Stomach (tissue), 19 donors: ENCODE measurements at places on chromosomes 16 and 17. TPM values are rescaled to one million over a fixed set of nuclear protein-coding genes. Genes with fewer than 3 reads are reported as not detected.
A peak's percentile ranks its signal among the peaks of the same experiment; 100 is the strongest.

DNA sequence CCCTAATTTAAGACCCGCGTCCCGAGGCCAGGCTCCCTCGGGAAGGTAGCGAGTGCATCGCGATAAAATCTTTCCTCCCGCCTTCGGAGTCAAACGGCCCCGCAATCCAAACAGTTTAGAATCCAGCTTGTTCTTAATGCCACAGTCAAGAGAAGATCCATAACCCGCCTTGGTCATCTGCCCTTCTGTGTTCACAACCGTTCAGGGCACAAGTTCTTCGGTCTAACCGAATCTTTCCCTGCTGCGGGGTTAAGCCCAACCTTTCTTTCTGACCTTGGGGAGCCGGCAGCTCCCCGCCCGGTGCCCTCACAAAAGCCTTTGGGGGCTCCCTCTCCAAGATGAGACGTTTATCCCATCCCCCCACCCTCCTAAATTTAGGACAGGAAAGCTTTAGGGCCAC is 30.3 kb downstream of the CPSF4L start:
- H3K4me3 ChIP-seq, result peak overlapping the region; percentile 69
- peak overlapping the region; percentile 92 for H3K27ac ChIP-seq
- DNase-seq, result no peak
- peaks cover 3% of the 10 kb centered on the region for H3K36me3 ChIP-seq

GRCh38 chr16:30142672-30143346 is 19.8 kb upstream of the MAPK3 start:
- no peak overlapping the region for H3K27ac ChIP-seq
- no peaks in the 10 kb centered on the region for H3K36me3 ChIP-seq
- no peak overlapping the region for H3K4me3 ChIP-seq
- no peak for DNase-seq
- H3K27me3 ChIP-seq, result no peaks in the 10 kb centered on the region
- peaks cover 21% of the 10 kb centered on the region for H3K4me1 ChIP-seq

DNA sequence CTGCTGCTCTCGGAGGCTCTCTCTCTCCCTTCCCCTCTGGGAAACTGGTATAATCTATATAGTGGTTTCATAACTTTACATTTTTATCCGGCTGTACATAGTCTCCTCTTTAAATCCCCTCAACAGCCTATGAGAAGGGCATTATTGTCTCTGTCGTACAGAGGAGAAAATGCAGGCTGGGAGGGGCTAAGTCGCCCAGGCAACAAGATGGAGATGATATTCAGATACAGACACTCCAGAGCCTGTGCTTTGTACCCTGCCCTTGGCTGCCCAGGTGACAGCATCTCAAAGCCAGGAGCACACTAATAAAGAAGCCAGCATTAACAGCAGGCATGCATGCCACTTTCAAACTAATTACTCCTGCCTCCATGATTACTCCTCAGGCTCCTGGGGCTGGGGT is 4.7 kb upstream of the EIF1 start:
- no peaks in the 10 kb centered on the region for H3K36me3 ChIP-seq
- H3K4me3 ChIP-seq, result no peak overlapping the region
- H3K4me1 ChIP-seq, result no peaks in the 10 kb centered on the region
- H3K27me3 ChIP-seq, result no peaks in the 10 kb centered on the region
- no peak for DNase-seq

DNA sequence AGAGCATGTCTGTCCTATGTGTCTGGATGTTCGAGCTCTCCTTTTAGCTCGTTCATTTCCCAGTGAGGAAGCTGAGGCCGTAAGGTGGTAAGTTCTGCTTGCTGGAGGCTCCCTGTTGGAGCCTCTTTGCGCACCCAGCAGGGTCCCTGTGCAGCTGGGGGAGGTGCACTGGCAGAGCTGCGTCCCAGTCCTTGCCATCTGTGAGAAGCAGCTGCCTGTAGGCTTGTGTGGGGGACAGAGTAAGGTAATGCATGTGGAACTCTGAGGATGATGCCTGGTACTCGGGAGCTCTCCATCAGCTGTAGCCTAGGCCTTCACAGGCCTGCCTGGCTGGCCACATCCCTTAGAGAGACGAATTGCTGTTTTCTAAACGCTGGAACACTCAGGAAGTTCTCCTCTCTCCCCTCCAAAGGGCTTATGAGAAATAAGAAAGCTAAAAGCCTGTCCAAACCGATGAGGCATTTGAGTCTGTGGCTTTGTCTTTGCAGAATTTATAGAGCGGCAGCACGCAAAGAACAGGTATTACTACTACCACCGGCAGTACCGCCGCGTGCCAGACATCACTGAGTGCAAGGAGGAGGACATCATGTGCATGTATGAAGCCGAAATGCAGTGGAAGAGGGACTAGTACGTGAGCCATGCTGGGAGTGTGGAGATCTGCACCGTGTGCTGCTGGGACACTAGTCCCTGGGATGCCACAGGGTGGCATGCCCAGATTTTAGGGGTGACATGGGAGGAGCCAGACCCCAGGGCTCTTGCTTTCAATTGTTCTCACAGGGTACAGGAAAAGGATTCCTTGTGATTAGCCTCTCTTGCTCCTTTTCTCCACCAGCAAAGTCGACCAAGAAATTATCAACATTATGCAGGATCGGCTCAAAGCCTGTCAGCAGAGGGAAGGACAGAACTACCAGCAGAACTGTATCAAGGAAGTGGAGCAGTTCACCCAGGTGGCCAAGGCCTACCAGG is 1.6 kb downstream of the NDUFB10 start:
- H3K27ac ChIP-seq, result peak overlapping the region; percentile 97
- no peak for DNase-seq
- peaks cover 28% of the 10 kb centered on the region for H3K36me3 ChIP-seq
- H3K27me3 ChIP-seq, result no peaks in the 10 kb centered on the region
- peak overlapping the region; percentile 72 for H3K4me3 ChIP-seq

- H3K4me1 ChIP-seq, result no peaks in the 10 kb centered on the region
- no peaks in the 10 kb centered on the region for H3K27me3 ChIP-seq
- no peaks in the 10 kb centered on the region for H3K36me3 ChIP-seq
Measured at GRCh38 chr16:65494609-65495008, 372.7 kb upstream of the CDH11 start.

DNA sequence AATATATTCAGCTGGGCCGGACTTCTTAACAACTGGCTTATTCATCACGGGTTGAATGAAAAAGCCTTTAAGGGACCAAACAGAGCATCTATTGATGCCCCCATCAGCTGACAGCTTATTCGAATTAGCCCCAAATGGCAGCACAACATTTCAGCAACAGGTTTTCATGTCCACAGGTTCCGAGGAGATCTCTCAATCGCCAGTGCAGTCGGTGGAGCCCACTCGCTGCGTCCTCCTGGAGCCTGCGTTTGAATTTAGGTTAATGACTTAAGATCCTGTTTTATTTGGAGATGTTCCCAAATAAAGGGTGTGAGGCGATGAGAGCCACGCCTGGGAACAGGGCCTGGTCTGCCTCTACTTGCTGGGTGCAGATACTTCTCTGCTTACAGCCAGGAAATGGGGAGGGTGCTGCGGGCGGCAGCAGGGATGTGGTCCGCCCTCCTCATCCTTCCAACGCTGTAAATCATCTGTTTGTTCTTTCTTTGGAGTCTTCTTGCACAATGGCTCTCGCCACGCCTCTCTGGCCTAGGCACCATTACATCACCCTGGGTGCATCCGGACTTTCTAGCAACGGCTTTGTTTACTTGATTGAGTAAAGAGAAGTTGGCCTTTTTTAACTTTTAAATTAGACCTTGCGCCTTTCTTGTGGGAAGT is 22.6 kb downstream of the NDE1 start:
- no peaks in the 10 kb centered on the region for H3K4me1 ChIP-seq
- peak; percentile 70 for DNase-seq
- H3K36me3 ChIP-seq, result peaks cover 75% of the 10 kb centered on the region
- peak overlapping the region; percentile 90 for H3K27ac ChIP-seq
- H3K4me3 ChIP-seq, result no peak overlapping the region

- no peak overlapping the region for H3K4me3 ChIP-seq
- H3K27ac ChIP-seq, result no peak overlapping the region
- no peak for DNase-seq
- no peaks in the 10 kb centered on the region for H3K27me3 ChIP-seq
- no peaks in the 10 kb centered on the region for H3K36me3 ChIP-seq
- no peaks in the 10 kb centered on the region for H3K4me1 ChIP-seq
Measured at GRCh38 chr16:79155904-79156303, 444.6 kb downstream of the MAF start.

DNA sequence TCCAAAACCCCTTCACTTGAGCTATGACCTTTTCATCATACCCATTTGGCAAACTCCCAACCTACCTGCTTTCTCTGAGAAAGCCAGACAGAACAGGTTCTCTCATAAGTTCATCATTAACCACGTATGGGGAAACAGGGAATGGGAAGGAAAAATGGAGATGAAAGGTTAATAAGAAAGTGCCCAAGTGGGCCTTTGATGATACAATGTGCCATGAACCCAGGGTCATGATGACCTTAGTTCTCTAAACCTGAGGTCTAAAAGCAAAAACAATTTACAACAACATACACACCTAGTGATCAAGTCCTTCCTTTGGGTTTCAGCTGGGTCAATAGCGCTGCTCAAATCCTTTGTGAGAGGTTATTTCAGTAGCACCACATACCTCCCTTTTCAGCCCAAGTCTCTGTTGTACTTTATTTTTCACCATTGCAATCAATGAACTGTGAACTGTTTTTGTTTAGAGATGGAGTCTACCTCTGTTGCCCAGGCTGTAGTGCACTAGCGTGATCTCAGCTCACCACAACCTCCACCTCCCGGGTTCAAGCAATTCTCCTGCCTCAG is 14.5 kb upstream of the RANGRF start:
- DNase-seq, result no peak
- H3K36me3 ChIP-seq, result peaks cover 19% of the 10 kb centered on the region
- H3K27me3 ChIP-seq, result no peaks in the 10 kb centered on the region
- H3K4me3 ChIP-seq, result no peak overlapping the region
- peaks cover 4% of the 10 kb centered on the region for H3K4me1 ChIP-seq

- H3K36me3 ChIP-seq, result peaks cover 22% of the 10 kb centered on the region
- peak overlapping the region; percentile 3 for H3K27ac ChIP-seq
- peaks cover 7% of the 10 kb centered on the region for H3K27me3 ChIP-seq
- DNase-seq, result no peak
Measured at GRCh38 chr16:89096042-89096717, 2.5 kb downstream of the ACSF3 start.

DNA sequence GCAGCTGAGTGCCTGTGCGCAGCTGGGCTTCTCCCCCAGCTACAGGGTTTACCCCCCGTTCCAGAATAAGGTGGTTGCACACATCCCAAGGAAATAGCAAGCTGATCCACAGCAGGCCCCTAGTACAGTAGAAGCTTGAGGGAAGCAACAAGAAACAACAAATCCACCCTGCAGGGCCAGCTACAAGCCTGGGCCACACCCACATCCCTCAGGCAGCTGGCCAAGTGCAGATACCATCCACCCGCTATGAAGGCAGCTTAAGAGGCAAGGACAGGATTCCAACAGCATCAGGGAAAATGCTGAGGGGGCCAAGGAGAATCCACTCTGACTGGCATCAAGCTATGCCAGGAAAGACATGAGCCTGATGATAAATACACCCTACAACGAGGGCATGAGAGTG is 66.9 kb upstream of the RCVRN start:
- no peak overlapping the region for H3K4me3 ChIP-seq
- no peak overlapping the region for H3K27ac ChIP-seq
- no peaks in the 10 kb centered on the region for H3K36me3 ChIP-seq
- DNase-seq, result peak; percentile 35
- peaks cover 10% of the 10 kb centered on the region for H3K4me1 ChIP-seq
- no peaks in the 10 kb centered on the region for H3K27me3 ChIP-seq

DNA sequence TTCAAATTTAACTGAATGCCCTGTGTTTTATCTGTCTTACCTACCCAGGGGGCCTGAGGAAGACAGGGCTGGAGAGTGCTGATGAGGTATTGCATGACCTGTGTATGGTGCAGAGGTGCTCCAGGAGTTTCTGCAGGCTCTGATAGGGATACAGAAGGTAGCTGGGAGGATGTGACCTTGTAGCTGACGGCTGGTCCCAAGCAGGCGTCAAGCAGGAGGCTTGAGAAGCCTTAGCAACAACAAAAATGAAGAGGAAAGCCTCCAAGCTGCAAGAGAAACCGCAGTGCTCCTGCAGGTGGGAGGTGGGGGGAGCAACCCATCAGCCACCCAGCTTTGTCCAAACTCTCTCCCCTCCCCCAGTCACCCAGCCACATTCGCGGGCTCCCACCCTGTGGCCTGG is 40.4 kb downstream of the LAT start:
- H3K27me3 ChIP-seq, result no peaks in the 10 kb centered on the region
- DNase-seq, result no peak
- H3K36me3 ChIP-seq, result no peaks in the 10 kb centered on the region
- H3K4me3 ChIP-seq, result no peak overlapping the region
- no peak overlapping the region for H3K27ac ChIP-seq

DNA sequence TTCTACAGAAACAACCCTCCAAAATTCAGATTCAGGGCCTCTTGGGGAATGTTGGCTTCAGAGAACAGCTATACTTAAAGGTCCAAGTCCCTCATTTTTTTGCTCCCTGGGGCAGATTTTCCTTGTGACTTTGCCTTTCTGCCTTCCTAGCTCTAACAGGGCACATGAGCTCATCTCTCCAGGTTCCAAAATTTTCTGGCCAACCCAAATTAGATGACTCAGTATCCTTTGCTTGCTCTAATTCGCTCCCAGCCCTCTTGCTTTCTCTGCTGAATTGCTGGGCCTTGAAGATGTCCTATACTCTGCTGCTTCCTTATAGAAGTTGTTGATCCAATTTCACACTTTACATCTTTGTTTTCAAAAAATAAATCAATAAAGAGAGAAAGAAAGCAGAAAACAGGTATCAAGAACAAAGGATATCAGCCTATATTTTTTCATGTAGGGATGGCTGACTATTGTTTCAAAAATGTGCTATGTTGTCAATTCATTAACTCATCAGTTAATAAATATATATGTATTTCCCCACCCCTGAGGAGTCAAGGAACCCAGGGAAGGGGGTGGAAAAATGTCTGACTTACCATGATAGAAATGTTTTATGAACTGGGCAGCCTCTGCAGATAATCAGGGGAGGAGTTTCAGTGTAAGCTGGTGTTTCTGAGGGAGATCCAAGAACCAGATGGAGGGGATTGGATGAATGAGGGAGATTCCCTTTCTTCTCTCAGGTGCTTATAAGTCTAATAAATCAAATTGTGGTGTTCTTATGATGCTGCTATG is 1.0 kb upstream of the KRTAP4-2 start:
- no peaks in the 10 kb centered on the region for H3K27me3 ChIP-seq
- DNase-seq, result no peak
- no peak overlapping the region for H3K27ac ChIP-seq
- no peaks in the 10 kb centered on the region for H3K4me1 ChIP-seq
- no peak overlapping the region for H3K4me3 ChIP-seq

GRCh38 chr16:52861614-52862022 is 191.1 kb downstream of the CHD9NB start:
- no peak for DNase-seq
- no peak overlapping the region for H3K4me3 ChIP-seq
- H3K27ac ChIP-seq, result no peak overlapping the region
- H3K27me3 ChIP-seq, result no peaks in the 10 kb centered on the region
- no peaks in the 10 kb centered on the region for H3K36me3 ChIP-seq

RUNDC3A gene
- 4.5 TPM for polyA plus RNA-seq

PPP1R1B gene
- polyA plus RNA-seq, result 5.0 TPM

ACSM2A gene
- not detected for polyA plus RNA-seq

SEPTIN1 gene
- 5.2 TPM for polyA plus RNA-seq
